ENCODE measurements at places on chromosomes 12 and 14.
A peak's percentile ranks its signal among the peaks of the same experiment; 100 is the strongest.

DNA sequence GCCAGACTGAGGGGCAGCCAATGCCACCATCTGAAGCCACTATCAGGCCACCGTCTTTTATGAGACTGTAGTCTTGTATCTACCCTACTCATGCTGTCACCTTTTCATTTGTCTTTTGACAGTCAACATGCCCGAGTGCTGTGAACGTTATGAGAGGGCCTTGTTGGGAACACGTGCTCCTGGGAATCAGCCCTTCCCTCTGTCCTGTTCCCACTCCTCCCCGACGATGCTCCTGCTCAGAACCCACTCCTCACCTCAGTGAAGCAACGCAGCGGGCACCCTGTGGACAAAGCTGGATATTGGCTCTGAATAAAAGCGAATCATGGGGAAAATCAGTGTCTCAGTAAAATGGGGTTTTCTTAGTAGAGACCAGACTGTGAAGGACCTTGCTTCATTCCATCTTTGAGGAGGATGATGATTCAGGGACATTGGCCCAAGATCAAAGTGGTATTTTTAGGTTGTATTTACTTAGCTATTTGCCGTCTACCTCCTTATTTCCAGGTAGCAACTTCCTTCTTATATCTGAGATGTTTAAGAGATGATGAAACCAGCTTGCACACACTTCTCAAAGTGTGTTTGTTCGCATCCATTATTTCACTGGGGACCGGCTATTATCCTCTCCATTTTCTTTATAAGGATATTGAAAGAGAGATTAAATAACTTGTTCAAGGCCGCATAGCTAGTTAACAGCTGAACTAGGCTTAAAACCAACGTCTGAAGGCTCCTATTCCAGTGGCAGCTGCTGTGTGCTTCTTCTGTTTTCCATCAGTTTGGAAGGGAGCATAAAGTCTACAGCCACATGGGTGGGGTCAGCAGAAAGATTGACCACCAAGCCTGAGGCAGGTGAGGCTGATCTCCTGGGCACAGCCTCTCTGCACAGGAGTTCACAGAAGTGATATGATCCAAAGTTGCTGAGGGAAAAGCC, 43.9 kb upstream of the CTDSP2 start:
- no peak overlapping the region for H3K4me3 ChIP-seq
- no peaks in the 10 kb centered on the region for H3K27me3 ChIP-seq
- peaks cover 2% of the 10 kb centered on the region for H3K36me3 ChIP-seq
- peaks cover 13% of the 10 kb centered on the region for H3K4me1 ChIP-seq
- no peak for DNase-seq
- no peak overlapping the region for H3K27ac ChIP-seq

DNA sequence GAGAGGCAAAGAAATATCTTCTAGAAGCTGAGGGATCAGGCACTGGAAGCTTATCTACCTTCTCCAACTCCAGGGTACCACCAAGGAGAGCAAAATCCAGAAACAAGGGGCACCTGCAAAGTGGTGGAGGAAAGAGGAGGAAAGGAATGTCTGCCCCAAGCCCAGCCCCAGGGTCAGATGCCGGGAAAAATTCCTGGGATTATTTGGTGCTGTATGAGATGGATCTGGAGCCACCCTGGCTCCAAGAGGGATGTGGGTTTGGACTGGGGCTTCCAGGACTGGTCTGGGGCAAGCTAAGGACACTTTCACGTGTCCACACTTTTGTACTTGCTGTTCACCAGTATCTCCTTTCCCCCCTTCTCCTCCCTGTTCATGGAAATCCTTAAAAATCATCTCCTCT, 69.8 kb downstream of the DPF3 start:
- H3K27me3 ChIP-seq, result peaks cover 44% of the 10 kb centered on the region
- no peak for DNase-seq
- no peak overlapping the region for H3K27ac ChIP-seq
- no peaks in the 10 kb centered on the region for H3K36me3 ChIP-seq

GRCh38 chr14:84991021-84991420, 538.9 kb upstream of the FLRT2 start:
- H3K4me1 ChIP-seq, result no peaks in the 10 kb centered on the region
- H3K4me3 ChIP-seq, result no peak overlapping the region
- DNase-seq, result no peak
- H3K27ac ChIP-seq, result no peak overlapping the region
- no peaks in the 10 kb centered on the region for H3K36me3 ChIP-seq

- peak overlapping the region; percentile 80 for H3K4me3 ChIP-seq
- no peaks in the 10 kb centered on the region for H3K27me3 ChIP-seq
- DNase-seq, result no peak
- peaks cover 28% of the 10 kb centered on the region for H3K36me3 ChIP-seq
- peak overlapping the region; percentile 73 for H3K27ac ChIP-seq
Observed at GRCh38 chr14:92552066-92552465, 38.5 kb downstream of the RIN3 start.

- H3K4me3 ChIP-seq, result no peak overlapping the region
- no peak overlapping the region for H3K27ac ChIP-seq
- H3K36me3 ChIP-seq, result no peaks in the 10 kb centered on the region
- peak; percentile 2 for DNase-seq
Observed at GRCh38 chr12:32312049-32312670, 87.2 kb upstream of the FGD4 start.

DNA sequence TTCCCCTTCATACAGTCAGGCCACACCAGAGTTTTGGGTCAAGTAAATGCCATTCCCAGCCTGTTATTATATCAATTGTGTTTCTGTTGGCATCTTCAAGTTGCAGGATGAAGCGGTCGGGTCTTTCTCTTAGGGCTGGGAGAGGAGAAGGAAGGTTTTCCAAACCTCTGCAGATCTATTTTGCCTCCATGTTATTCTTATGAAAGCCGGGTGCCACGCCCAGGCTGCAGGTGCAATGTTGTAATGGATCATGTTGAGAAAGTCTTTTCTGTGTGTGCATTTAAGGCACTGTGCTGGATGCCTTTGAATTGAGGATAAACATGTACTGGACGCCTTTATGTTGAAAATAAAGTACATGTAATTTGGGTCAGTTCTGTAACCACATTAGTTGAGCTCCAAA, 164.4 kb upstream of the HIF1A start:
- H3K4me3 ChIP-seq, result no peak overlapping the region
- no peak for DNase-seq
- H3K4me1 ChIP-seq, result peaks cover 50% of the 10 kb centered on the region

- no peak overlapping the region for H3K4me3 ChIP-seq
- DNase-seq, result no peak
- H3K27ac ChIP-seq, result no peak overlapping the region
- H3K27me3 ChIP-seq, result peaks cover 19% of the 10 kb centered on the region
- no peaks in the 10 kb centered on the region for H3K36me3 ChIP-seq
Observed at GRCh38 chr14:105761842-105762241, 235.5 kb downstream of the TMEM121 start.

DNA sequence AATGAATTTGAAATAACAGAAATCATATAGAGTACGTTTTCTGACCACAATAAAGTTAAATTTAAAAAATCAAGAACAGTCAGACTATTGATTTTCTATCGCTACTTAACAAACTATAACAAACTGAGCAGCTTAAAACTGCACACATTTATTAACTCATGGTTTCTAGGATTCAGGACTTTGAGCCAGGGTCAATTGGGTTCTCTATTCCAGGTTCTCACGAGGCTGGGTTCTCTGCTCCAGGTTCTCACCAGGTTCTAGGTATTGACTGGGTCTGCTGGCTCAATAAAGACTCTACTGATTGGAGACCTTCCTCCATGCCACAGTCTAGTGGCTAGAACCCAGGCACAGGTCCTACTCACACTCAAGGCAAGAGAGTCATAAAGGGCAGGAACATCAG, 22.8 kb downstream of the ABCC9 start:
- no peak overlapping the region for H3K27ac ChIP-seq
- no peaks in the 10 kb centered on the region for H3K27me3 ChIP-seq
- no peak overlapping the region for H3K4me3 ChIP-seq
- no peak for DNase-seq
- peaks cover 2% of the 10 kb centered on the region for H3K36me3 ChIP-seq
- no peaks in the 10 kb centered on the region for H3K4me1 ChIP-seq

- H3K27me3 ChIP-seq, result peaks cover 7% of the 10 kb centered on the region
- H3K4me1 ChIP-seq, result no peaks in the 10 kb centered on the region
- H3K4me3 ChIP-seq, result no peak overlapping the region
- no peak for DNase-seq
- no peak overlapping the region for H3K27ac ChIP-seq
Observed at GRCh38 chr12:116620492-116621191, 61.5 kb downstream of the MAP1LC3B2 start.
